Regular cardiac myocyte (primary cell): ENCODE measurements at places on chromosomes 12 and 14. TPM values are rescaled to one million over a fixed set of nuclear protein-coding genes. Genes with fewer than 3 reads are reported as not detected.

Gene DENND5B
- 9.0 and 17.8 TPM in 2 replicates for total RNA-seq

Gene TBX5
- under 0.01 and 0.85 TPM in 2 replicates for total RNA-seq

Gene LAG3
- total RNA-seq: not detected in 2 replicates

Gene PDE3A
- total RNA-seq: 23.1 and 31.8 TPM in 2 replicates

Gene KLHDC1
- total RNA-seq: 1.9 and 5.6 TPM in 2 replicates

Gene PDZRN4
- not detected in 2 replicates for total RNA-seq

Gene ACYP1
- total RNA-seq: 6.8 and 11.9 TPM in 2 replicates

Gene PTGER2
- 2.8 and 5.2 TPM in 2 replicates for total RNA-seq

Gene ASCL1
- total RNA-seq: not detected in 2 replicates
